ENCODE measurements at places on chromosomes 2 and 18. TPM values are rescaled to one million over a fixed set of nuclear protein-coding genes. Genes with fewer than 3 reads are reported as not detected.

CCDC74B gene
- 3.4 TPM for total RNA-seq

DNA sequence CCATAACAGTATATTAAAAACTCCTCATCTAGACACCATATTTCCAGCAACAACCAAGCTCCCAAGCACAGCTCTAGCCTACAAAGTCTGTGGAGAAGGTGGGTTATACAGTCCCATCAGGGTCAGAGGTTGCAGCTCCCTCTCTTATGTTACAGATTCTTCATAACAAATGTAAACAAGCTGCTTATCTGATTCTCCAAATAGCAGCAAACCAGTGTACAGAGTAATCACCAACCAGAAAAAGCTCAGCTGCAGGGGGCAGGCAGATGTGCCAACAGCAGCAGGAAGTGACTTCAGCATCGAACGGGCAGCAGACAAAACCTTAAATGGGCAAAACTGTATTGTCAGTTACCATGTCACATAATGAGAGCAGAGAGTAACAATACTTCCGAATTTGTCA, 52.9 kb upstream of the NABP1 start:
- DNase-seq = no peak

GRCh38 chr2:113225263-113226259, 51.8 kb downstream of the PSD4 start:
- no peak for DNase-seq

- no peak for DNase-seq
Measured at GRCh38 chr2:171852366-171852888, 41.6 kb downstream of the SLC25A12 start.

GRCh38 chr2:201135386-201135785, 19.4 kb downstream of the CFLAR start:
- DNase-seq = no peak

DNA sequence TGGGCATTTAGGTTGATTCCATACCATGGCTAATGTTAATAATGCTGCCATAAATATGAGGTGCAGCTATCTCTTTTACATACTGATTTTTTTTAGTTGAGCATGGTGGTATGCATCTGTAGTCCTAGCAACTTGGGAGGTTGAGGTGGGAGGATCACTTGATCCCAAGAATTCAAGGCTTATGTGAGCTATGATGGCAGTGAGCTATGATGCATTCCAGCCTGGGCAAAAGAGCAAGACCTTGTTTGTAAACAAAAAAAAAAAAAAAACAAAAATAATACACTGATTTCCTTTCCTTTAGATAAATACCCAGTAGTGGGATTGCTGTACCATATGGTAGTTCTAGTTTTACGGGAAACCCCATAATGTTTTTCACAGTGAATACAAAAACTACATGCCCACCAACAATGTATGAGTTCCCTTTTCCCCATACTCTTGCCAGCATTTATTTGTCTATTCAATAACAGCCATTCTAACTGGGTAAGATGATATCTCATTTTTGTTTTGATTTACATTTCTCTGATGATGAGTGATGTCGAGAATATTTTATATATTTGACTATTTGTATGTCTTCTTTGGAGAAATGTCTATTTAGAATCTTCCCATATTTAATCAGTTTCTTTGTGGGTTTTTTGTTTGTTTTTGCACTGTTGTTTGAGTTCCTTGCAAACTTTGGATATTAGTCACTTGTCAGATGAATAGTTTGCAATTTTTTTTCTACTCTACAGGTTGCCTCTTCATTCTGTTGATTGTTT, 281.0 kb upstream of the KYNU start:
- no peak for DNase-seq

DNA sequence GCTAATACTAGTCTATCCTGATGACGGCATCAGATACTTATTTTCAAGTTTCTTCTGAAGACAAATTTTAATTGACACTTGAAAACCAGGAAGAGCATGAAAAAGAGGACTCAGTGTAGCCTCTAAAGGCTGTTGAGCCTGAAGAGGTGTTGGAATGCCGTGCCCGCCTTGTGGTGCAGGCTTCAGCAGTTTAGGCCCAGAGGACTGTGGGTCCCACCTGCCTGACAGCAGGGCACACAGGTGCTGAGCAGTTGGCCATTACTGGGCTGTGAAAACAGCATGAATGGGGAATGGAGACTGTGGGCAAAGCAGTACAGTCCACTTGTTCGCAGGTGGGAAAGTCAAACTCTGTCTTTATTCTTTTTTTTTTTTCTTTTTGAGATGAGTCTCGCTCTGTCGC, 49.8 kb upstream of the THOC1 start:
- no peak for DNase-seq

GRCh38 chr2:207870814-207871213, 101.1 kb upstream of the FZD5 start:
- DNase-seq = no peak
